ENCODE measurements at places on chromosomes 5 and 9.

GRCh38 chr5:26419987-26420386, 618.4 kb downstream of the CDH9 start:
- no peak for DNase-seq

GRCh38 chr5:107103522-107103921, 567.2 kb downstream of the EFNA5 start:
- no peak for DNase-seq

DNA sequence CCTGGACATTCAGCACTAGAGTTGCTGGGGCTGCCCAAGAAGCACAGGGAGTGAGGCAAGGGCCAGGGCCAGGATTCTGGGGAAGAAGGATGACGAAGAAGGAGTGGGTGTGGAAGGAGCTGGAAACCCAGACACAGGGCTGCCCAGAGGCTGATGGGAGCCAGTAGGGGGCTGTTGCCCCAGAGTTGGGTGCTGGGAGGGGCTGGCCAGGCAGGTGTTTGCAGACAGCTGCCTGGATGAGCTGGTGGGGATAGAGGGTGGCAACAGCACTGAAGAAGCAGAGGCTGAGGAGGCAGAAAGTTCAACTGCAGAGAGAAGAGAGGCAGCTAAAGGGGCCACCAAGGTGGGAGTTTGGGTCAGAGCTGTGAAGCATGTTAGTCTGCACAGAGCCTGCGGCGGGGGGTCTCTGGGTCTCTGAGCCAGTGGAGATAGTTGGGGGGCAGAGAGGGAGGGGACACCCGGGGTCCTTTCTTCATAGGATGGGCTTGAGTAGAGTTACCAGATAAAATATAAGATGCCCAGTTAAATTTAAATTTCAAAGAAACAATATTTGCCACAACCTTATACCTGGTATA, 2.5 kb upstream of the AQP7 start:
- DNase-seq, result no peak

GRCh38 chr9:116152941-116153764, 438 bp upstream of the PAPPA start:
- no peak for DNase-seq

GRCh38 chr9:93459432-93459847, 6.1 kb upstream of the FAM120AOS start:
- DNase-seq, result no peak

DNA sequence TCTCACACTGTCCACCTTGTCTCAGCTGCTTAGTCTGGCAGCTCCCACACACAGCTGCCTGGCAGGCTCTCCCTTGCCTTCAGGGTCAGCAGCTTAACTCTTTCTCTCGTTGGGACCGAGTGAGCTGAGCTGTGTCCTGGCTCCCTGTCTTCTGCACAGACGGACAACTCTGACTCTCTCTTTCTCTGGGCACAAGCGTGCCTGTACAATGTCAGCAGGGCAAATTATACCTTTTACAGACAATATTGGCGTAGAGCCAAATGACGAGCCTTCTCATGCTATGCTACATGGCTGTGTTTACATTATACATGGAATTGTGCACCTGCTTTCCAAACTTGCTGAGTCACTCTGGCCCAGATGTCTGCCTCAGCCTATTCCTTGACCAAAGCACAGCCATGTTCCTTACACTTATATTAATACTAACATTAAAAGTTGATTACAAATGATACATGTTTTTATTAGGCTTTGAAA, 188.6 kb downstream of the CYLC2 start:
- no peak for DNase-seq

GRCh38 chr9:81430727-81431126, 258.6 kb downstream of the TLE1 start:
- DNase-seq, result no peak

GRCh38 chr9:100419166-100419565, 7.8 kb upstream of the MSANTD3 start:
- DNase-seq, result no peak

DNA sequence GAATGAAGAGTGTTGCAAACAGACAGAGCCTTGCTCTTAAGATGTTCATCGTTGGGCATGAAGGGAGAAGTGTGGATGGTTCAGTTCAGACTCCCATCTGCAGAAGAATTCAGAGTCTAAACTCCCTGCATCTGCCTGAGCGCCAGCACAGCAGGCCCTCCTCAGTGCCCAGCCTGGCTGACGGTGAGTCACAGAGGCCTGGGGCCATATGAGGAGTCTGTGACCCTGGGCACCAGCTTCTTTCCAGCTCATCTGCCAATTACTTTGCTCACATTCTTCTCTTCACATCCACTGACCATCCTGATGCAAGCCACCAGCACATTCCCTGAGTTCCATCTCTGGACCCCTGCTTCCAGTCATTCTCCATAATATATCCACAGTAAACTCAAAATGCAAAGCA, 401.1 kb upstream of the TRPC7 start:
- DNase-seq, result no peak

DNA sequence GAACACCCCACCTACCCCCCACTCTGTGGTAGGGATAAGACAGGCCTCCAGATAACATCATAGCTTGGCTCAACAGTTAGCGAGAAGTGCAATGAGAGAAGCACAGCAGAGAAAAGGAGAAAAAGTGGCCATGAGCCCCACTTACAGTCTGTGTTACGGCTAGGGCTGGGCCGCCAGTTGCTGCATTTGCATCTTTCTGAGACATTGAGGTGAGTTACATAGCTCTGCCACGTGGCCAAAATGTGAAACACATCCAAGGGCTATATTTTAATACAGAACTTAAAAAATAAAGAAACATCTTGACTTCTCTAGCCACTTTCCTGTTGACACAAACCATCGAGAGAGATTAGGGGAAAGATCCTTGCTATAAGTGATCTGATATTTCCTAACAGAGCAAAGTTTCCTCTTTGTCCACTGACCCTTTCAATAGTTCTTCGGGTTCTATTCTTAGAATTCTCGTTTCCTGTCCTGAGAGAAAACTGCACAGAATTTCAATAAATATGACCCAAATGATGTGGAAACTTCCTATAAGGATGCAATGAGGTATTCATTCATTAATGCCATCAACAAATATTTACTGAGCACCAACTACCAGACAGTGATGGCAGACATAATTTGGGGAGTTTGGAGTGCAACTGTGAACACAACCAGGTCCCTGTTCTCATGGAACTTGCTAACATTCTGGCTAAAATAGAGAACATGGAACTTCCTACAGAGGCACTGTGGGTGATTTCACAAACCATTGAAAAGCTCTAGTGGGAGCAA, 3.2 kb upstream of the TLE4 start:
- no peak for DNase-seq

DNA sequence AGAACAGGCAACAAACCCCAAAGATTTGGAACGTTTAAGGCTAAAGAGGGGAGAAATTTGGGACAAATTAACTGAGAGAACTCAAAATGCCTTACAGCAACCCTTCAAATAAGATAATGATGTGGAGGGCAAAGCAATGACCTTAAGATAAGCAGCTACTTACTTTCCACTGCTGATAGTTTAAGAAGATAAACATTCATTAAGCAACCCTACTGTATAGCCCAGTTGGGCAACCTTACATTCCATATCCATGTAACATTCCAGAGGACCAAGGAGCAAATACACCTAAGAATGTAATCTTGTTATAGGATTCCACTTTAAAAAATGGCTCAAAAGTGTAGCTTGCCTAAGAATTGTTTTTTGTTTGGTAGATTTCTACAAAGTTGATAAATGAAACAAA, 14.8 kb downstream of the ETF1 start:
- DNase-seq, result no peak

DNA sequence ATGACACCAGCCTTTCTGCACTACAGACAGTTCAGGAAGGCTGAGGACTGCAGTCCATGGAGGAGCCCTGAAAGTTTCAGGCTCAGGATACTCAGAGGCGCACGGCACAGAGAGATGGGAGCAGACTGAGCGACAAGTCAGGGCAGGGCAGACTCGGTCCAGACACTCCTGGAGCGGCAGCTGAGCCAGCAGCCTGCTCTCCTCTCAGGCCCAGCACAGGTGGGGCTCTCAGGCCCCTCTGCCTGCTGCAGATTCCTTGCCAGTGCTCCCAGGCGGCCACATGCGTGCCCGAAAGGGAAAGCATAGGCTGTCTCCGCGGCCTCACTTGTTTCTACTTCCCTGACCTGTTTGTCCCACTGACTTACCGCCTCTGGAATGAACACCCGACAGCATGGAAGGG, 228.3 kb downstream of the IRX2 start:
- DNase-seq, result no peak

- no peak for DNase-seq
These were observed 74.2 kb upstream of the SUSD1 start for GRCh38 chr9:112249277-112249676.

DNA sequence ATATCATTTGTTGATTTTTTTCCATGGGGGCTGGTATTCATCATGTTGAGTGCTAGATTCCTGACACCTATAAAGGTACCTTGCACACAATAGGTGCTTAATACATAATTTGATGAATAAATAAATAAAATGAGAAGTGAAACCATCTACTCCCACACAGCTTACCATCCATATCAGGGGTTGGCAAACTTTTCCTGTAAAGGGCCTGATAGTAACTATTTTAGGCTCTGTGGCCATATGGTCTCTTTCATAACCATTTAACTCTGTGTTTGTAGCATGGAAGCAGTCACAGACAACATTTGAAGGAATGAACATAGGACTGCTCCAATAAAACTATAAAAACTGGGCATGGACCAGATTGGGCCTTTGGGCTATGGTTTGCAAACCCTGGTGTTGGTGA, 100.3 kb downstream of the GCNT1 start:
- no peak for DNase-seq

GRCh38 chr5:130815246-130815645, 349.8 kb downstream of the HINT1 start:
- no peak for DNase-seq

DNA sequence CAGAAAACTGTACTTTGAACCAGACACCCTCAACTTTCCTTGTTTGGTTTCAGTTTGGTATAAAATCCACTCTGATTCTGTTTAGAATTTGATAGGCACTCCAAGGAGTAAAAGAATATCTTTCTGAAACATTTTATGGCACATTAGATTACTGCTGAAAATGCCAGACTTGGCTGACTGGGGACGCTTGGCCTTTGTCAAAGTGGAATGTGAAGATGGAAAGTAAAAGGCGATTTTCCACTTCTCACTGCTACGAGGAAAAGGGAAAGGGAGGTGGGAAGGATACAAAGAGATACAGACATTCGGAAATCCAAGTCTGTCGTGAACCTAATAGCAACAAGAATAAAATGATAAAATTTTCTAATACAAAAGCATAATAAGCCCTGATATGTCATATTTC, 203.9 kb downstream of the DMRT2 start:
- DNase-seq, result no peak

DNA sequence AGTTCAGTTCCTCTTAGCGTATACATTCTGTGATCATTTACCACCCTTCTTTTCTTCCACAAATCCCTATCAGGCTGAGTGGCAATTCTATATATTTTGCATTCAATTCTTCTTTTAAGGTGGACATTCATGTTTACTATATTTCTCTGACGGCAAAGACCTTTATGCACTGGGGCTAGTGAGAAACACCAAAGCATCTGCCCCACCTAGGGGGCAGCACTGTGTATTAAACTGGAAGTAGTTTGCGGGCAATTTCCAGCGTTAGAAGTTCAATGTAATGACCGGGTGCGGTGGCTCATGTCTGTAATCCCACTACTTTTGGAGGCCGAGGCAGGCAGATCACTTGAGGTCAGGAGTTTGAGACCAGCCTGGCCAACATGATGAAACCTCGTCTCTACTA, 27.9 kb upstream of the FBXL7 start:
- DNase-seq, result no peak

DNA sequence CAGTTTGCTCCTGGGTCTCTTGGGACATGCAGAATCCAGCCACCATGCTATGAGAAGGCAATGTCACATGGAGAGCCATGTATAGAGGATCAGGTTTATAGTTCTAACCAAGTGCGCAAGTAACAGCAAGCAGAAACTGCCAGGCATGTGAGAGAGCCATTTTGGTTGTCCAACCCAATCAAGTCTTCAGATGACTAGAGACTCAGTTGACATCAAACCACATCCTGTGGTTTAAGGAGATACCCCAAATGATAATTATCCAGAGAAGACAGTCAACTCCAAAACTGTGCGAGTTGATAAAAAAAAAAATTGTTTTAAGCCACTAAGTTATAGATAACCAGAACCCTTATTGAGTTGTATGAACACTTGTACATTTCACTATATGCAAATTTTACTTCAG, 40.2 kb downstream of the TMEM232 start:
- DNase-seq, result no peak

DNA sequence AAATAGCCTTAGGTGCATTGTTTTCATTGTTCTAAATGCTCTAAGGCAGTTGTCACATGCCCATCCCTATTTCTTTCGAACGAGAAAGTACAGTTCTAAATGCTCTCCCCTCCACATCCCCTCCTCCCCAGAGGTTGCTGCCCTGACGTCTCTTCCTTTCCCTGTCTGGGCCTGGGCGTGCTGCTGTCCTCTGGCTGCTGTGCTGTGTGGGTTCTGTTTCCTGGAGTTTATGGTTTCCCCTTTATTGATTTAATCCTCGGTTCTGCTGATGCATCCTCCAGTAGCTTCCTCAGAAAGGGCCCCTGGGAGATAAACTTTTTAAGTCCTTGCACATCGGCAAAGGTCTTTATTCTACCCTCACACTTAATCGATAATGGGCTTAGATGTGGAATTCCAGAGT, 48.8 kb downstream of the MVB12B start:
- no peak for DNase-seq

DNA sequence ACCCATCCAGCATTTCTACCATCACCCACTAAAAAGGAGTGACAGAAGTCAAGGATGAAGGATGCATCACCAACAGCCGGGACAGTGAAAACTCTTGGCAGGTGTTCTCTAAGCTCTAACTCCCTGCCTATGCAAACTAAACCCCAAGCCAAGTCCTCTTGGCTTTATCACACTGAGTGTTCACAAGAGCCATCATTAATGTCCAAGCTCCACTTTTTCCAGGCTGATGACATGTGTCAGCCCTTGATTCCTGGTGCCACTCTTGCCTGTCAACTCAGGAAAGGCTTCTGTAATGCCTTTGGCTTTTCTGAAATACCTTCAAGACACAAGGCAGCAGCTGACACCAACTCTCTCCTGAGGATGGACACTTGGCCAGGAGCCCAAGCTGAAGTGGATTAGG, 86.9 kb downstream of the NR6A1 start:
- DNase-seq, result no peak

- peak; percentile 51 for DNase-seq
These were observed 726 bp downstream of the DAP start for GRCh38 chr5:10760096-10760920.

GRCh38 chr5:40430101-40430710, 249.5 kb upstream of the PTGER4 start:
- DNase-seq, result no peak

- DNase-seq, result no peak
These were observed 12.6 kb downstream of the DDX4 start for GRCh38 chr5:55750499-55750898.

DNA sequence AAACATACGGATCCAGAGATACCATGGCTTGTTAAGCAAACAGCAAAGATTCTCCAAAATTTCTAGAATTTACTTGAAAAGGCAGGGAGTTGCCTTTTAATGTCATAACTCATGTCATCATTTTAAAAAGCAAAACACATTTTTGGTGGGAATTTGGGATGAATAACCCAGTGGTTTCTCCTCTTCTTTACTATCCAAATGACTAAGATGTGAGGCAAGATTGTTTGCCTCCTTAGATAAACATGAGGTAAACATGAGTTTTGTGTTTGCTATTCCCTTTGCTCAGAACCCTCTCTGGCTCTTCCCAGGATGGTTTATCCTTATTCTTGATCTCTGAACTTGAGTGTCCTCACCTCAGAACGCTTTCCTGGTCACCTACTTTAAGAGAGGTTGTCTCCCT, 267.0 kb downstream of the EBF1 start:
- no peak for DNase-seq

All from activated naive CD4-positive, alpha-beta T cell (primary cell).